NCI-H2029 treated with DMSO at 0.1 percent for 48 hours (cell line): ENCODE measurements at places on chromosomes 2 and 18.

GRCh38 chr18:10544093-10544748 lies 18.4 kb downstream of the NAPG start:
- DNase-seq = no peak

DNA sequence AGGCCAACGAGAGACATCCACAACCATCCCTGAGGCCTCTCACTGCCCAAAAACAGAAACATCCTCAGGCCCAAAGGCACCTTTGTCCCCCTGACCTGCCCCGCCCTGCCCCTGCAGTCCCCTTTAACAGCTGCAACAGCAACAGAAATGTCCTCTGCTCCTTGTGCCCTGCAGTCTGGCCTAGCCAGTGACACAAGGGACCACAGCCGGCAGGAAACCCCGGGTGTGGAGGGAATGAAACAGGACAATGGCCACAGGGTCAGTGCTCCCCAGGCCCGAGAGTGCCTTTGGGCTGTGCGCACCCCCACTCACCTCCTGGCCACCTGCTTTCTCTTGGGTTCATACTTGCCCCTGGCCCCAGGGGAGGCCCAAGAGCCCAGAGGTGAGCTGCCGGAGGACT lies 35.6 kb downstream of the SNED1 start:
- DNase-seq = no peak

DNA sequence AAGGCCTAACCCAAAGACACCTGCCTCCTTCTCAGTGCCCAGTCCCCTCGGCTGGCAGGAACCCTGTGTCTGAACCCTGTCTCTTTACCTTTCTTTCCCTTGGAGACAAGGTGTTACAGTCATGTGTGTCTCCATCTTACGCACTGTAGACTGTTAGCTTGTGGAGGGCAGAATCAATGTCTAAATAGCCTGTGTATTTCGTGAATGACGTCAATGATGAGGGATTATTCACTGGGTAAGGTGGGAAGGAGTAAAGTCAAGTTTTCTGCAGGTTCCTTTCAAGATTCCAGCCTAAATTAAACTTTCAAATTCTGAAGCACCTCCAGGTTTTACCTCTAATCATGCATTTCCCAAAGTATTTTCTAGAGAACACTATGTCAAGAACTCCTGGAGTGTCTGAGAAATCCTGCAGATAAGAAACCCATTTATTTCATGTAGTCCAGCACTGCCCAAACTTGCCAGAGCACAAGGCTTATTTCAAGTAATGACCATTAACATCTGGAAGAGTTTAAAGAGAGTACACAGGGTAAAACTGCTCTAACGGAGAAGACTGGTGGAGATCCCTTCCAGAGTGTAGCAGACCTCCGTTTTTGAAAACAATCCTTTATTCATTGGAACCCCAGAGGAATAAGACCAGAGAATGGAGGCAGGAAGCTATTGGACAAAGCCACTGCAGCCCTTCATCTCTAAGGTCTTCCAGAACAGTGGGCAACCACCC lies 72.8 kb downstream of the KCNF1 start:
- no peak for DNase-seq

DNA sequence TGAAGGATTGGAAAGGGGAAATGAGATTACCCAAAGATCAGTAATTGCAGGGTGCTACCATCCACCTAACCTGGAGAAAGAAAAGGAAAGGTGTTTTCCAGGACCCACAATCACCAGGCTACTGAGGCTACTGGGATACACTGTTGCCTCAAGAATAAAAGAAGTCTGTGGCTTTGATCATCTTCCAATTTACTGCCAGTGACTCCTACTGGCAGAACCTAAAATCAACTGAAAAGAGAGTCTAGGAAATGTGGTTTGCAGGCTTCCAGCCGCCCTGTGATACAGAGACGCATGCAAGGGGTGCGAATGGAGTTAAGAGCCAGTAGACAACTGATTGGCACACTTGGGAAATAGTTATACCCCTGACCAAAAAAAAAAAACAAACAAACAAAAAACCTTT lies 16.6 kb upstream of the TTL start:
- no peak for DNase-seq

GRCh38 chr2:233853353-233853752 lies 982 bp downstream of the HJURP start:
- DNase-seq = no peak

DNA sequence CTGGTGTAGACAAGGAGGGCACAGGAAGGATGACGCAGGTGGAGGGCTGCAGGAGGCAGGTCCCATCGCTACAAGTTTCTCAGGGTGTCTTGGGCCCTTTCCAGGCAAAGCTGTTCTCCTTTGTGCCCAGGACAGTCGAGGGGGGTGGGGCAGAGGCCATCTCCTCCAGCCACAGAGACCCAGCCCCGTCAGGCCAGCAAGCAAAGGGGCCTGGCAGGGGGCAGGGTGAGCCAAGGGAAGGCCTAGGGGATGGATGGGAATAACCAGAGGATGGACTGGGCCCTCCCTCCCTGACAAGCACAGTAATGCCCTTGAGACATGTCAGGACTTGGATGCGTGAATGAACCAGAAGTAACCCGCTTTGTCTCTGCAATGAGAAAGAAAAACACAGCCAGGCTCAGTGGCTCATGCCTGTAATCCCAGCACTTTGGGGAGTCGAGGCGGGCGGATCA lies 6.3 kb downstream of the TCF23 start:
- no peak for DNase-seq

DNA sequence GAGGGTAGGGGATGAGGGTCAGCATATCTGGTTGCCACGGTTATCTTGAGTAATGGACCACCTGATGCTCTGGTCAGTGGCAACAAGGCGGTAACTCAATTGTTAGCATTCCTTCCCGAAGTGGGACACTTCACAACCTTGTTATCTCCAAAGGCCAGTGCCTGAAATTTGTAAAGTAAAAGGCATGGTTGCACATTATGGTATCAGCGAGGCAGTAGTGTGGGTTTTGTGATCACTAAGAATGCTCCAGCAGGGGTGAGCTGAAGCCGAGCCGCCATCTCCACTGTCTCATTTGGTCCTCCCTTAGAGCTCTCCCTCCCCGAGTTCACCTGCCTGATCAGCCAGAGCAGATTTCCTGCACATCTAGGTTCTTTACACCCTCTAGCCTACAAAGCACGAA lies 50.5 kb upstream of the LGALSL start:
- DNase-seq = no peak

GRCh38 chr2:137870682-137871081 lies 93.6 kb upstream of the HNMT start:
- DNase-seq = no peak

- no peak for DNase-seq
These were observed 136.7 kb downstream of the SP3 start for GRCh38 chr2:173828189-173829142.

DNA sequence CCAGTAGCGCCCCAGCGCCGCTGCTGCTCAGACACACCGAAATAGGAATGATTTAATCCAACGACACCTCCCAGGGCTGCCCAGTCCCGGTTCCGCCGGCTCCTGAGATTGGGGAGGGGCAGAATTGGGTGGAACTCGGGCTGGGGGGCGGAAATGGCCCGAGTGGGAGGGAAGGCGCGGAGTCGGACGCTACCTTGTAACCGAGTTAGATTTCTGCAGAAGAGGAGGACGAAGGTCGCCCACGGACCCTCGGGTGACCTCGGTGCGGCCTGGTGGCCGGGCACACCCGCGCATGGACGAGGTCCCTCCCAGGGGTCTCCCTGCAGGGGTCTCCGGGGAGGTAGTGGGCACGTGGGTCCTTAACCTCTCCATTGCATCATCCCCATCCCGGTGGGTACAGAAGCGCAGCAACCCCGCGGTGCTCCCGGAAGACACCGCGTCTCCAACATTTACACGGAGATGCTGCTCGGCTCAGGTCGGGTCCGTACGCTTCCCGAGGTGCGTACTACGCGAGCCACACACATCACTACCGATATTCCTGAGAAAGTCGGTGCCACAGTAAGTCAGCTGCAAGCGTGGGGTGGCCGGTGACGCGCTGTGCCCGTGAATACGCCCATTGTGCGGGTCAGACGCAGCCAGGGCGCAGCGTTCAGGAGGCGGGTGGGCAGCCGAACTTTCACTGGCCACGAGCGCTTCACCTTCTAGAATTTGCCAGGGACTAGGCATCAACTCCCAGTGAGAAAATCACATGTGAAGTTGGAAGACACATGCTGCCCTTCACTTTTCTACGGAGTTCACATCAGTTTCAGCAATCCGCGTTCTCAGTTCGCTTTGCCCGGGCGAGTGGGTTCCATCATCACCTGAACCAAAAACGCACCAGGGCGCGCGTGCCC lies 3.0 kb downstream of the ZNF516 start:
- DNase-seq = no peak

GRCh38 chr2:112709703-112710102 lies 11.1 kb upstream of the NT5DC4 start:
- no peak for DNase-seq

DNA sequence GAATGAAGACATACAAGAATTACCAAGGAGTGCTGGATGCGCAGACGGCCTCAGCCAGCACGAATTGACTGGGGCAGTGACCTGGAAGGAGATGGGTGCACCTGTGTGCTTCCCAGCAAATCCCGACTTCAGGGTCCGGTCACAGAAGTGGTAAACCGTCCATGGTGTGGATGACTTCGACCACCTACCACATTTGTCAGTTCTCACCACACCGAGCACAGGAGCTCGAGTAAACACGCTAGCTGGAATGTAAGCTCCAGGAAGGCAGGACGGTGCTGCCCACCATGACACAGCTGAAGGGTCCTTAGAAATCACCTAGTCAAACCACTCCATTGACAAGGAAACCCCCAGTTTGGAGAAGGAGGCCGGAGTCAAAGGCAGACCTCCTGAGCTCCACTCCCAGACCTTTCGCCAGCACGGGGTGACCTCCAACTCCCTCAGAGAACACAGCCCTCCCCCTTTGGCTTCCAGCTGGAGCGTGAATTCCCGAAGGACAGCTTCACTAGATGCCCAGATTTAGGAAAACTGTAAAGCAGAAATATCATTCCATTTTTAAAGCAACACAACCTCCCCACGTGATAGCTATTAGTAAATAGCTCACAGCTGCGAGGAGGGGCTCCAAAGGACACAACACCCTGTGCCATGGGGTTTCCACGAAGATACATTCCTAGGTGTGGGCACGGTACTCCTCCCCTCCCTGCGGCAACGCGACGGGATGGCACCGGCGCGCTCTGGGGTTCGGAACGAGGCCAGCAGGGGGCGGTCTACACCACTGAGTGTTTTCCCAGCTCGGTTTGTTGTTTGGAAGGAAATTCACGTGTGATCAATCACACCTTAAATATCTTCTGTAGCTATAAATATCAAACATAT lies 34.1 kb upstream of the GNAL start:
- DNase-seq = no peak

GRCh38 chr2:224392545-224392944 lies 9.4 kb downstream of the FAM124B start:
- no peak for DNase-seq

GRCh38 chr2:182942756-182943155 lies 76.3 kb upstream of the FRZB start:
- DNase-seq = no peak

DNA sequence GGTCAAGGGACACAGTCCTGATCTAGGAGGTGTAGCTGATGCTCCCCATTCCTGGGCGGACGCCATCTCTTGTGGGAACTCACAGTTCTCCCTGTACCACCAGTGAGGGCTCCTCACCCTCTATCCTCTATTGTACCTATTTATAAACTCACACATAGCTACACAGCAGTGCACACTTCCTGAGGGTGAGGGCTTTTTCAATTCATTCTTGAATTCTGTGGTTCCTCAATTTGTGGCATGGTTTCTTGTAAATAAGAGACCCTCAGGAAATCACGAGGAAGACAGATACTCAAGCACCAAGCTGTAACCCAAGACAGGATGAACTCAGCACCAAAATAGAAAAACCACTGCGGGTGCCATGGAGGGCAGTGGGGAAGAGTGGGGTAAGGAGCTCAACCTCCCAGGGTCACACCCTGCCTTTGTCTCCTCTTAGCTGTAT lies 245.9 kb upstream of the PXDN start:
- DNase-seq = no peak

DNA sequence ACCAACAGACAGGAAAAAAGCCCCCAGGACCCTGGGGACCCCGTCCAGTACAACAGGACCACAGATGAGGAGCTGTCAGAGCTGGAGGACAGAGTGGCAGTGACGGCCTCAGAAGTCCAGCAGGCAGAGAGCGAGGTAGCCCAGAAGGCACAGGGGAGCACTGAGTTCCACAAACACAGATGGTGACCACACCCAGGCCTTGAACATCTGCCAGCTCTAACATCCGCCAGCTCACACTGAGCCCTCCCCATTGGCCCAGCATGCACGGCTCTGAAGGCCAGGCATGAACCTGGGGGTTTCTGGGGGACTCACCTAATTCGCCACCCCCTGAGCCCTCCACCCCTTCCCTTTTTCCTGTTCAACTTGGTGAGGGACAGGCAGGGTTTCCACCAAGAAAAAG lies 25.6 kb upstream of the PRLH start:
- DNase-seq = peak; percentile 28

DNA sequence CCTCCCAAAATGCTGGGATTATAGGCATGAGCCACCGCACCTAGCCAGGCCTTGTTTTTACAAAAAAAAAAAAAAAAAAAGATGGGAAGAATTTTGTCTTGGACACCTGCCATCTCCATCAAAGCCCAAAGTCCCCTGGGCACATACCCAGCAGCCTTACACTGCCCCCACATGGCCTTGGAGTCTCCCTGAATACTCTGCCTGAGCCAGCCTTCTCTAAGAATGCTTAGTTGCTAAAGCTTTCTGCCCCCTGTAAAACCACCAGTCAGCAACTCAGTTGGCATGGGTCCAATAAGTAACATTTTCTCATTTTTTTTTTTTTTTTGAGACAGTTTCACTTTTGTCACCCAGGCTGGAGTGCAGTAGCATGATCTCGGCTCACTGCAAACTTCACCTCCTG lies 40.6 kb downstream of the SPC25 start:
- no peak for DNase-seq

DNA sequence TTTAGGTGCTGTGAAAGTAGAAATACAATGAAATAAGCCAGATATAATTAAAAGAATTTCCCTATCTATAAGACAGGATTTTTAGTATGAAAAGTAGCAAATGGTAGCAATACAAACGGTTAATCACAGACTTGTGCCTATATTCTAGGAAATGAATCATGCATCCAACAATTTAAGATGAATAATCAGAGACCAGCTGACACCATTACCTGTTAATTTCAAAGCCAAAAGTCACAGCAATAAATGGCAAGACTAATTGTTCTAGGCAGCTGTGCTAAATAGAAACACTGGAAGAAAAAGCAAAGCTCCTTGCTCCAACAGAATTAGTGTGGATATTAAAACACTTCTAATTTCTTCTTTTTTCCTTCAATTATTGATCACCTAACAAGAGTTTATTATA lies 35.1 kb upstream of the MPP4 start:
- no peak for DNase-seq

- no peak for DNase-seq
These were observed 34.7 kb downstream of the NHEJ1 start for GRCh38 chr2:219125886-219126270.
